LoVo (cell line): ENCODE measurements at places on chromosomes 7 and 10.

DNA sequence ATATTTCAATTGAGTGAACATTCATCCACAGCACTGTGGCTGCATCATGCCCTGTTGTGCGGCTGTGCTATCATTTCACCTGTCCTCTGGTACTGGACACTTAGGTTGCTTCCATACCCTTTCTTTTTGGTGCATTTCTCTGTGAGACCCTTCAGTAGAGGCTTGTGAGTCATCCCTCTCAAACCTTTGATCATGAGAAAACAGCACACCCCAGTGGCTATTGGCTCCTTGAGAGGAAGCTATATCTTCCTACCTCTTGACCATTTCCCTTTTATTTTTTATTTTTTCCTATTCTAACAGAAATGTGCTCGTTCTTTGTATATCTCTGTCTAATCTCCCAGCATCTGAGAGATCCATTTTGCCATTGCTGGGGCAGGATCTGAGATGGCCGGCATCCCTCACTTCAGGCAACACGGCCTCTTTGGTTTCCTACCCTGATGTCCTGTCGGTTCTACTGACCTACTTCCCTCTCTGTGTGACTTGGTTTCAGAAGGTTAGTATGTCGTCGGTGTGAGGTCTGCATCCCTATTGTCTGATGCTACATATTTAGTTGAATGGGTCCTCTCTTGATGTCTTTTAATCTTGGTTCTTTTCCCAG lies 23.8 kb upstream of the PIK3AP1 start:
- DNase-seq: no peak

DNA sequence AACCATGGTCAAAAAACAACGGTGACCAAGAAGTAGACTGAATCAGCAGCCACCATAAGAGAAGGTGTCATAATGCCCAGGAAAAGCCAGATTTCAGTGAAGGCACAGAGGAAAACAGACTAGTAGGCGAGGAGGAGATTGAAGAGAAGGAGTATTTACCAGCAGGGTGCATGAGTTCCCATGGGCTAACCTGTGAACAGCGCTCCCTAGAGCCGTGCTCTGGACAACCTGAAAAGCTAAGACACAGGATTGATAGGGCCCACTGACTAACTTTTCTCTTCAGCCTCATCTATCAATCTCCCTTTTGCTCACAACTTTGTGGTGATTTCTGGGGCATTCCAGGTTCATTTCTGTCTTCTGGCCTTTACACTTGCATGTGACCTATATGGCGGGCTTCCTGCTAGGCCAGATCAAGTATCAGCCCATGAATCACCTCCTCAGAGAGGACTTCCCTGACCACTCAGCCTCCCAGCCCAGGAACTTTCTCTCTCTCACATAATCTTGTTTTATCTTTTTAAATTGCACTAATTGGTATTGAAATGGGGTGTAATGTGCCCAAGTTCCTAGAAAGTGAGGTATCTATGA lies 12.8 kb downstream of the ANKRD22 start:
- DNase-seq: no peak

- DNase-seq: peak; percentile 42
These were observed 8.0 kb upstream of the TAS2R60 start for GRCh38 chr7:143435266-143435665.

- DNase-seq: no peak
These were observed 107.5 kb downstream of the MTPAP start for GRCh38 chr10:30241422-30242110.

- DNase-seq: no peak
These were observed 140.9 kb upstream of the FAM3C start for GRCh38 chr7:121537031-121537430.

DNA sequence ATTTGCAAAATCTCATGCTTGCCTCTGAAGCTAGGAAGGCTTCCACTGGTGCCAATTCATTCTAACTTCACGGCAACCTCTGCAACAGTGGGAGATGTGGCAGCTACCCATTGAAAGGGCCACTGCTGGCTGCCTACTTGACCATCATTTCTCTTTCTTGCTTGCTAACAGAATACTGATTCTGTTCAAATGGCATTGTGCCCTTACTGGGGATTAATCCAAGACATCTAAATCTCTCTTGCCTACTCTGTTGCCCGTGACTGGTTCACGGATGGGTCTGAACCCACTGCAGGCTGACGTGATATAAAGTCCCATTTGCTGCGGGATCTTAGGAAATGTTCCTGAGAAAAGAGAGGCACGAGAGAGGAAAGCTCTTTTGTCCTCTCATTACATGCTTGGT lies 51.3 kb upstream of the GSDME start:
- DNase-seq: no peak

- DNase-seq: no peak
These were observed 121.5 kb upstream of the PRR15 start for GRCh38 chr7:29442146-29442545.

GRCh38 chr7:111400088-111400487 lies 162.2 kb downstream of the IMMP2L start:
- DNase-seq: no peak

- peak; percentile 18 for DNase-seq
These were observed 220.3 kb upstream of the STK17A start for GRCh38 chr7:43362652-43363034.

- no peak for DNase-seq
These were observed 16.7 kb downstream of the NEURL1 start for GRCh38 chr10:103510046-103510685.

DNA sequence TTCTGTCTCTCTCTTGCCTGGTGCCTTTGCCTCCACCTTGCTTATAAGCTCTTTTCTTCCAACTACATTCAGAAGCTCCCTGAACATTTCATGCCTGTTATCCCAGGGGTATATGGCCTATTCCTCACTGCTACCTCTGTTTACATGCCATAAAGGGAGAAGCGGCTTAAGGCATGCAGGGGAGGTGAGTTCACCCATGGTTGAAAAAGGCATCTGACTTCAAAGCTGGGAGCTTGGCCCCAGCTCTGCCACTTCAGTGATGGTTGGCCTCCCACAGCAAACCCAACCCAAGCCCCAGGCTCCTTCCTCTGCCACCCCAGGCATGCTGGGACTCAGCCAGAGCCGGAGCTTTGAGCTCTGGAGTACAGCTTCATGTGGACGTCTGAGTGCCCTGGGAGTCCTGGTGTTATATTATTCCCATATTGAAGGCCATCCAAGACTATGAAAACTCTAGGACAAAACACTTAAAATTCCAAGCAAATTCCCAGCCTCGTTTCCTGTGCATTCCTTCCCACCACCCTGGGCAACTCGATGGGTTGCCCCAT lies 468.6 kb upstream of the ZMIZ1 start:
- no peak for DNase-seq

GRCh38 chr7:837001-837400 lies 4.7 kb downstream of the SUN1 start:
- no peak for DNase-seq

DNA sequence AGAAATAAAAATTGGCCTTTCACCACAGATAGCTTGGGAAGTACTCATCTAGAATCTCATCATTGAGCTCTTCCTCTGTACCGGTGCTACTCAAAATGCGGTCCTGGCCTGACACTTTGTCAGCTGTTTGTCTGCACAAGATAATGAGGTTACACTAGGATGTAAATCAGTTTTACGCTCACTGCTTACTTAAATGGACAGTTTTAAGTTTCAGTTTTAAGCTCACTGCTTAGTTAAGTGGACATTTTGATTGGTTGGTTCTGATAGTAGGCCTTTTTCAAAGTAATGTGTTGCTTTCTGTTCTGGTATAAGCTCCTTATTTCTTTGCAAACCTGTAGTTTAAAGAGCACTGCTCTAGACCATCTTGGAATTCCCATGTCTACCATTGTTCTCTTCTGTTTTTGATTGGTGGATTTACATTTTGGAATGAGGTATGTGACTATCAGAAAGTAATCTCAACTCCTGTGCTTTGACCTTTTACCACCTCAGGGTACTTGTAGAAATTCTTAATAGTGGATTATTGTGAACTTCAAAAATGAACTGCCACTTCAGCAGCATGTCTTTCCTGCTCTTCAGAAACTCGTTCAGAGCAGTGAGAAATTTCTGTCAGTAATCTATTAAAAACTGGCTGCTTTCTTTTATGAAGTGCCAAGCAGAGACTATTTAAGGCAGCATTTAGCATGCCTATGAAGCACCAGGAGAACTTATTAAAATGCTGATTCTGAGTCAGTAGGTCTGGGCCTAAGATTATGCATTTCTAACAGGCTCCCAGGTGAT lies 55.0 kb downstream of the C1GALT1 start:
- no peak for DNase-seq

- no peak for DNase-seq
These were observed 343.9 kb upstream of the LRGUK start for GRCh38 chr7:133783276-133783675.

DNA sequence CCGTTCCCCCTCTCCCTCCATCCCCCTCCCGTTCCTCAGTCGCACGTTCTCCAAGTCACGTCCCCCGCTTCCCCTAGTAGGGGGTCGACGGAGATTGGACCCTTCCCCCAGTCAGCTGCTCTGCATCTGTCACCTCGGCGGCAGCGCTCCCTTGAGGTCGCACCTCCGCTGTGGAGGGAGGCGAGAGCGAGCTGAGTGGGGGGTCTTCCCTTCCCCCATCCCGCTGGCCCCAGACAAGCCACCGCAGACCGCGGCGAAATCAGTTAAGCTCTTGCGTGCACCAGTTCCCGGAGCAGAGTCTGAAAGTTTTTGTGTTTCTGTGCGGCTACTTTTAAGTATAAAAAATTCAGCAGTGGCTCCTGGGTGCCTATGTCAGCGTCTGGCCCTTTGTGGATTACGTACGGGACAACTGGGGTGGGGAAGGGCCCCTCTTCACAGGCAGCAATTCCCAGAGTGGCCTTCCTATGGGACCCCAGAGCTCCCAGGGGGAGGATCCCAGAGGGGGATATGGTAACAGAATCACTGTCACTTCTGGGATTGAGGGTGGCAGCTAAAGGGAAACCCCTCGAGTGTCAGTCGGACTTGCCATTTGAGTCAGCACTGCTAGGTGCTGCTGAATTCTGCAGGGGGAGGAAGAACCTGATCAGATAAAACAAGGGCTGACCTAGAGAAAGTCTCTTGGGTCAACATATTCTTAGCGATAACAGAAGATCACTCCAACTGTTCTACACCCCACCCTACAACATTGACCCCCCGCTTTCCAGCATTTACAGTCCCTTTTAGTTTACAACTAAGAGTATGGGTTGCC lies 12.5 kb upstream of the DDIT4 start:
- DNase-seq: no peak

DNA sequence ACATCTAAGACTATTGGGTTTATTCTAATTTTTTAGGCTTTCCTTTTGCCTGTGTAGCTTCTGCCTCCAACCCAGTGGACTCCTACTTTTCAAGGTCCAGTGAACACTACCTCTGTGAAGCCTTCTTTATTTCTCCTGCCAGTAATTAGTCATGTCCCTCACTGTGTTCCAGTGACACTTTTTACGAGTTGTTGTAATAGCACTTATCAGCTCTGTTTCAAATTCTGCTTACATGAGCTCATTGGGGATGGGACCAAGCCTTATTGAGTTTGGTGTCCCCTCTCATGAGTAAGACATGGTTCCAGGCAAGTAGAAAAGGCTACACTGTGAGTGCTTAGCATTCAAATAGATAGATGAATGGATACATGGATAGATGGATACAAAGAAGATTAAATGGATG lies 184.6 kb downstream of the HIBADH start:
- DNase-seq: peak; percentile 14

DNA sequence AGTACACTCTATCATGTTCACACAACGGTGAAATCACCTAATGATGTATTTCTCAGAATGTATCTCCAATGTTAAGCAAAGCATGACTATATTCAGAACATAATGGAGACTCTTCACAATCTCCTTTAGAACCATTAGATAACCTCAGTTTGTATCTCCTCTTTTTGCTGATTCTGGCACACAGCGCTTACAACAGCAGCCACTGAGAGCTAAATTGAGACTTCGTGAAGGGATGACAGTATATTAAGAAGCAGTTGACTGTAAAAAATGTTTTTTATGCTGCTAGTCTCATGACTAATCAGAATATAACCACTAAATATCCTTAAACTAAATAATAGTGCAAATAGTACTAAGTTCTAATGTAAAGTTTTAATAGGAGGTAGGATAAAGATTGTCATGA lies 46.9 kb downstream of the KMT2E start:
- no peak for DNase-seq
